DMS79 (cell line): ENCODE measurements at places on chromosomes 11 and 22.

DNA sequence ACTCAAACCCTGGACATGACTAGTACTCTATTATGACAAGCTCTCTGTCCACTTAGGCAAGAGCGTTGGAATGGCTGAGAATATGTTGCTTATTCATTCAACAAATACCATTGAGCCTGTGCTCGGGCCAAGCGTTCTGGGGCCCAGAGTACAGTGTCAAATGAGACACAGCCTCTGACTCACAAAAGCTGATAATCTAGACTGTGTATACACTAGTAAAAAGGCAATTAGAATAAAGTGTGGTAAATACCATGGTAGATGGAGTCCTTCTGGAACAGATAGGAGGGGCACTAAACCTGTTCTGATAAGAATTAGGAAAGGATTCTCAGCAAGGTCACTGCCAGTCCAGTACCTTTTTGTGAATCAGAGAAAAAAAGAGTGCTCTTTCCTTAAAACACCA lies 24.7 kb downstream of the KCNE3 start:
- no peak for DNase-seq

DNA sequence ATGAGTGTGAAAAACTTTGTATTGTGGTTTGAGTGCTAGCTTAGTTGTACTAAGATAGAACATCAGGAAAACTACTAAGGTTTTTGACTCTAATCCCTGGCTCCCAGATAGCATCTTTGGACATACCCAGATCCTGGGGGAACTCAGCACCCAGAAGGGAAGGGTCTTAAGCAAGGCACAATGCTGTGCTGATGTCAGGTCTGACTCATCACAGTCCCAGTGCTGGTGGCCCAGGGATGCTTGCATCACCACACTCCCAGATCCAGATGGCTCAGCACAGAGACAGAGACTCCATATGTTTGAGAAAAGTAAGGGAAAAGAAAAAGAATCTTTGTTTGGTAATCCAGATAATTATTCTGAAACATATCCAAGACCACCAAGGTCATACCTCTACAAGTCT lies 18.3 kb upstream of the OR56A3 start:
- DNase-seq, result no peak

GRCh38 chr11:34280945-34281872 lies 76.6 kb downstream of the ABTB2 start:
- DNase-seq, result no peak

DNA sequence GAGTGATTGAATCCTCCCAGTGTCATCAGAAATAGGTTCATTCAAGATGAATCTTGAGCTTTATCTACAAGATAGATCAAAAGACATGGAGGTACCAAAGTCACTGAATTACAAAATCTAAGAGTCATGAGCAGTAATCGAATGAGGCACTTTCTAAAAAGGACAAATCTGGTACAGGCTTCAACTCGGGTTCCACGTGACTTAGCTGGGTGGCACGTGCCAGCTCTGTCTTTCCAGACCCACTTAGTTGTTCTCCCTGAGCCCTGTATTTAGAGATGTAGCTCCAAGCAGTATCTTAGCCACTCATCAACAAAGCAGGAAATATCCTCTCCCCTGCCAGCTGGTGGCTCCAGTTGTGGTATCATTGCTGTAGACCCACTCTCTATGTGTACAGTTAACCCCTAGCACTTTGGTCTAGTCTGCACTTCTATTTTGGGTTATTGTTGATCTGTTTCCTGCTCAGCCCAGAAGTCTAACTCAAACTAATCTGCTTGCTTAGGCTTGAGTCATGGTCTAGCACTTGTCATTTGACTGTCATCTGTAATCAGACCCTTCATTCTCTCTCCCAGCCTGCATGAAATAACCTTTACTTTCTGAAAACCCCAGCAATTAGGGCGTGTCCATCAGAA lies 528.7 kb downstream of the ETS1 start:
- DNase-seq, result no peak

DNA sequence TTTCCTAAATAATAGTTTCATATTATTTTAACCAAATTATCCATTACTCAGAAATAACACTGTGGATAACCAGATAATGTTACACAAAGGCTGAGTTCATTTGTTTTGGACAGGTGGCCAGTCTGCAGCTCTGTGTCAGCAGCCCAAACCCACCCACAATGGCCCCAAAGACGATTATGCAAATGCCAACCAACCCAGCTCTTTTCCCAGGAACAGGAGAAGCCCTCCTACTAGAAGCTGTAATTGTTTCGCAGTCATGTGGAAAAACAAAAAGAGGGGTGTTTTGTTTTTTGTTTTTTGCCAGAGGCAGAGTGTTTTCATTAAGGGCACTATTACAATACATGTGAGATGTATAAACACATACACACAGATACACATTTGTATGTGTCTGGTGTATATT lies 102.1 kb downstream of the FCHSD2 start:
- no peak for DNase-seq

DNA sequence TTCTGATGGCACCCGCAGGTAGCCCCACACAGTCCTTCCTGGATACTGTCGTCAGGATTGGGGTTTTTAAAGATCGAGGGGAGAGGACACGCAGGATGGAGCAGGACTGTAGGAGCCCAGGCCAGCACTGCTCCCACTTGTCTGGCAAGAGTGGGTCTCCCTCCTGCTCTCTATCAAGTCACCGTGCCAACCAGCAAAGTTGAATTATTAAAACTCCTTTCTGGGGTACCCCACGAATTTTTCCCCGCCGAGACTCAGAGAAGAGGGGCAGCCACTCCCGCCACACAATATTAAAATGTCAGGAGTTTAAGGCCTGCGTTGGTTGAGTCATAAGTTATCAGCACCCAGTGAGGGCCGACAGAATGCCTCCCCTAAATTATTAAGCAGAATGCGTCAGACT lies 10.1 kb downstream of the LMO1 start:
- no peak for DNase-seq

DNA sequence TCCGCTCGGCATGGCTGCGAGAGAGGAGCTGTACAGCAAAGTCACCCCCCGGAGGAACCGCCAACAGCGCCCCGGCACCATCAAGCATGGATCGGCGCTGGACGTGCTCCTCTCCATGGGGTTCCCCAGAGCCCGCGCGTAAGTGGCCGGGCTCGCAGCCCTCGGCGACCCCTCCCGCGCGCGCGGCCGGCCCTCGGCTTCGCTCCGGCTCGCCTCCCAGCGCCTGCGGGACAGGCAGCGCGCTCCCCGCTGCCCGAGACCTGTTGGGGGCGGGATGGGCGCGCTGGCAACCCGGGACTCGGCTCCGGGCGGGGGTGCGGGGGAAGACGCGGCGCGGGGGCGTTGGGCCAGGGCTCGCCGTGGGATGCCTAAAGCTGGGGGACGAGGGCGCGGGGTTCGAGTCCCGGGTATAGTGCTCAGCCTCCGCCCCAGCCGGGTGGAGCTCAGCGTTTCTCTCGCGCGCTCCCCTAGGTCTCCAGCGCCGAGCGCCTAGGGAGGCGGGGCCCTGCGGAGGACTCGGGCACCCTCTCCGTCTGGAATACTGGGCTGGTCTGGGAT lies 630 bp downstream of the UBASH3B start:
- no peak for DNase-seq

GRCh38 chr22:37431801-37432707 lies 4.8 kb upstream of the ELFN2 start:
- DNase-seq, result peak; percentile 28

- DNase-seq, result no peak
These were observed 5.6 kb downstream of the DUSP8 start for GRCh38 chr11:1566381-1567051.

DNA sequence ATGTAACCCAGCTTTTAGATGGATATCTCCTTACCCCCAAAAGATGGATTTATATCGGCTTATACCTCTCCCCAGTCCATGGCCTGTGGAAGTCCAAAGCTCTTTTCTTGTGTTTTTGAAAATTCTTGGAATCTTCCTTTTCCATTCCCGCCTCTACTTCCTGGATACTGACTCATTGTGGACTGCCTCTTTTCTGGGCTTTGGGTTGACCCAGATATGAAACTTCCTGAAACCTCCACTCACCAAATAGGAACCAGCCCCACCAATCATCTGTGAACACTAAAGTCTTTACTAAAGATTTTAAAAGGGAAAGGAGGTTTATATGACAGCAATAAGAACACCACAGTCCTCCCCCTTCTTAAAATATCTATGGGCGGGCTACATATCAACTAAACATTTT lies 163.4 kb upstream of the SYN3 start:
- DNase-seq, result no peak

- no peak for DNase-seq
These were observed 42.1 kb downstream of the PRDM10 start for GRCh38 chr11:129960216-129961214.

- DNase-seq, result peak; percentile 89
These were observed 3.6 kb upstream of the SLC15A3 start for GRCh38 chr11:60955571-60955970.

- no peak for DNase-seq
These were observed 64.0 kb downstream of the CWC15 start for GRCh38 chr11:94909371-94909820.

DNA sequence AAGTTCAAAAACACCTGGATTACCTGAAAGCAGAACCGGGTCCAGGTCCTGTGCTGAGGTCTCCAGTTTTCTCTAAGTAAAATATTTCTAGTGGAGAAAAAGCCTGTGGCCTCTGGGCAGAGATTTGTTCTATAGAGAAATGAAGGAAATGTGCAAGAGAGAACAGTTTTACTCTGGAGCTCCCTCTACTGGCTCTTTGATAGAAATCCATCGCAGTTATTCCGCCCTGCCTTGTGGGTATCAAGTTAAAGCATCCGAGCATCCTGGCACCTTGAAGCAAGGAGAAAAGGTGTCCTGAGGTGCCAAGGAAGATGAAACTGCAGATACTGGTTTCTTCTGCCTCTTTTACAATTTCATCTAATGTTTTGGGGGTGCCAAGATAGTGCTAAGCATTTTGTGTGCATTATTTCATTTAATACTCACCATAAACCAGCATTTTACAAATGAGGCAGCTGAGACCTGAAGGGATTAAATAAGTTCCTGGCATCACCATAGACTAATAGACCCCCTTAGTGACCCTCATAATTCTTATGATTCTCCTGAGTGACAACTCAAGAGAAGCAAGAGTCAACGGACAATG lies 113.1 kb upstream of the HSD17B12 start:
- DNase-seq, result no peak

GRCh38 chr11:69975822-69976221 lies 102.3 kb upstream of the ANO1 start:
- no peak for DNase-seq

DNA sequence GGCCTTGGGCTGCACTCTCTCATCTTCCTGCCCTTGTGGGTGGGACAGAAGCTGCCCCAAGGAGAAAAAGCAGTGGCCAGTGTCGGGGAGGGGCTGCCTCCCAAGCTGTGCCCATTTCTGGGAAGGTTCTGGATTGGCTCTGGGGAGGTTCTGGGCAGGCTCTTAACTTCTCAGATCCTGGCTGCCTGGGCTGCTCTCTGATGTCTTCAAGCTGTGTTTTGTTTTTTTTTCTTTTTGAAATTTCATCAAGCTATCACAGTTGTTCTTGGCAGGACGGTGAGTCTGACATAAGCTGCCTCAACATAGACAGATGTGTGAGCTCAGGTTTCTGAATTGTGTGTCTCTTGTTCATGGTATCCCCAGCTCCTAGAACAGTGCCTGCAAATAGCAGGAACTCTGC lies 1032.0 kb downstream of the BRD1 start:
- no peak for DNase-seq

DNA sequence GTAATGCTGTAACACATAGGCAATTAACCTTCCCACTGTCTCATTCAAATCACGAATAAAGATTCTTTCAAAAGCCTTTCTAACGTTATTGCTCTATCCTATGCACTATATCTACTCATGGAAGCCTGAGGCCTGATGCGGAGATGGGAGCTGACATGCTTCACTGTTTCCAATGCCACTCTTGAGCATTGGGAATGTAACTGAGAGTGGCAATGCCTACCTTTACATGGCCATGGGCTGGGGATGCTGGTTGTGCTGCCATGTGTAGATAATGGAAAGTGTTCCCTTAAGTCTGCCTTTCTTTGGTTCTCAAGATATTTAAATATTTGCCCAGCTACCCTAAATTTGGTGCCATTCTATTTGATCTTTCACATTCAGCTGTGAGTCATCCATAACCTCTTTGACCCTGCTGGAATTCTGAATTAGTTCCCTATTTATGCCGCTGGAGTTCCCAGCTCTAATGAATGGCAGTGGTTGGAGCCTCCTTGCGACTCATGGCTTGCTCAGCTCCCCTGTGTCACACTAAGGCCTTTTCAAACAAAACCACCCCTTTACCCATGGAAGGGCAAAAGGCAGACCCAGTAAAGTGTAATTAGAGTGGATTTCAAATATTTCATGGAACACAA lies 21.4 kb upstream of the DKK3 start:
- DNase-seq, result no peak

- peak; percentile 10 for DNase-seq
These were observed 73.6 kb upstream of the NARS2 start for GRCh38 chr11:78647986-78648875.

GRCh38 chr11:69301455-69302401 lies 7.8 kb downstream of the MYEOV start:
- no peak for DNase-seq

DNA sequence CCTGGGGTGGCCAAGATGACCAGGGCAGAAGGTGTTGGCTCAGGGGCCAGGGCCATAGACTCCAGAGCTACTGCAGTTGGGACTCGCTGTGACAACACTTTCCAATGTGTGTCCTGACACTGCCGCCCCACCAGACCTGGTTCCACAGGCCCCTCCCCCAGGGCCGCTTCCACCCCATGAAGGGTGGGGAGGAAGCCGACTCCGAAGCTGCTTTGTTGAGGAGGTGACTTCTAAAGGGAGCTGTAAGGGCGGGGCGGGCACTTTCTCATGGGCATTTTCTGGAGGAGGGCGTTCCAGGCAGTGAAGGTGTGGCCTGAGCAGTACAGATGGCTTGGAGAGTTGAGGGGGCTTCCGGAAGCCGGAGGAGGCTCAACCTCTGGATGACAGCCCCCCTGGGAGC lies 6.3 kb downstream of the FGF3 start:
- DNase-seq, result no peak

DNA sequence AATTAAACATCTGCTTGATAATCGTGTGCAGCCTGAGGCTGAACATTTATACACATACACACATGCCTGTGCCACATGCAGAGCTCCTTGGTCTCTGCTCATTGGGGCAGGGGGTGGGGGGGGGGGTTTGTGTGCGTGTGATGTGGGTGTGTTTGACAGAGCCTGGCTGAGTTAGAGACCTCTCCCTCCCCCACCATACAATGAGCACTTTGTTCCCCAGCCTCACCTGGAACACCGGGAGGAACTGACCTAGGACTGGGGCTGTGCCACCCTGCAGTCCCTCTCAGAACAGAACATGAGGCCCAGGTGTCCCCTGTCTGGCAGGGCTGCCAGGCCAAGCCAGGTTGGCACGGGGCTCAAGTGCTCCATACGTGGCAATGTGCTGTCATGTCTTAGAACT lies 96.6 kb downstream of the TP53I11 start:
- DNase-seq, result no peak

- DNase-seq, result no peak
These were observed 77.9 kb upstream of the ANO1 start for GRCh38 chr11:70000228-70000627.

DNA sequence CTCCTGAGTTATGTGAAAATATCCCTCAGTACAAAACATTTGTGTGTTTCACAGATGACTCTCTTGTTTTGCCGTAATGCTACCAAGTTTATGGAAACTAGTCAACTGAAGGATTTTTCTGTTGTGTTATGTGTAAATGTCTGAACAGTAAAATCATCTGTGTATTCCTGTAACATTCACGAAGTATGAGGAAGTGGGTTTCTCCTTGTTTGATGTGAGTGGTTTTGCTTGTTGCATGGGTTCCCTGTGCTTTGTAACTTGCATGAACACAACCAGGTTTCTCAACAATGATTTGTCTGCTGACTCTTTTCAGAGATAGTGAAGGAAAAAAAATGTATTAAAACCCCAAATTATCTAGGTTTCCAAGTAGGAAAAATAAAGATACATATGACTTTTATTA lies 138.1 kb downstream of the PGR start:
- DNase-seq, result no peak

- DNase-seq, result peak; percentile 10
These were observed 16.6 kb downstream of the CAPRIN1 start for GRCh38 chr11:34068111-34068510.
